ENCODE measurements at places on chromosomes 5 and 9. TPM values are rescaled to one million over a fixed set of nuclear protein-coding genes. Genes with fewer than 3 reads are reported as not detected.

The GRIN1 gene
- 0.22 TPM for total RNA-seq

- H3K4me1 ChIP-seq = no peaks in the 10 kb centered on the region
- H3K36me3 ChIP-seq = peaks cover 93% of the 10 kb centered on the region
- DNase-seq = no peak
- no peak overlapping the region for H3K27ac ChIP-seq
- H3K4me3 ChIP-seq = no peak overlapping the region
- no peaks in the 10 kb centered on the region for H3K27me3 ChIP-seq
These were observed 160.1 kb downstream of the DOCK8 start for GRCh38 chr9:374736-375135.

The INSL4 gene
- not detected for total RNA-seq

DNA sequence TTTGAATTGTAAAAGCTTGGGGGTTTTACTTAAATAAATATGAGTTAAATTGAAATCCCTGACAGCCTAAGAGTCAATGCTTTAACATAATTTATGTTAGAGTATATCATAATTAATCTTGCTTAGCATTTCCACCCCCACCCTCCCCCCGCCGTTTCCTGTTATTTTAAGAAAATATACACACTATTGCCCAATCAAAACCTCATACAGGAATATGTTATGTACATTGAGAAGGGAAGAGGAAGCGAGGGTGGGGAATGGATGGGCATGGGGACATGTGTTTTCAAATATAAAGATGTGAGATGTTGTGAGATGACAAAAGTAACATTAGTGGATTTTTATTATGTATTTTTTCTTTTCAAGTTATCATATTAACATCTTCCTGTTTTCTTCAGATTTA is 561.1 kb upstream of the MEF2C start:
- peak overlapping the region; percentile 88 for H3K27ac ChIP-seq
- H3K4me3 ChIP-seq = peak overlapping the region; percentile 28
- H3K4me1 ChIP-seq = peaks cover 80% of the 10 kb centered on the region
- H3K36me3 ChIP-seq = no peaks in the 10 kb centered on the region

GRCh38 chr5:116542619-116543018 is 32.0 kb downstream of the SEMA6A start:
- H3K27me3 ChIP-seq = no peaks in the 10 kb centered on the region
- H3K4me3 ChIP-seq = no peak overlapping the region
- no peaks in the 10 kb centered on the region for H3K36me3 ChIP-seq
- no peak for DNase-seq
- H3K4me1 ChIP-seq = no peaks in the 10 kb centered on the region

The RLN2 gene
- total RNA-seq = 1.8 TPM

DNA sequence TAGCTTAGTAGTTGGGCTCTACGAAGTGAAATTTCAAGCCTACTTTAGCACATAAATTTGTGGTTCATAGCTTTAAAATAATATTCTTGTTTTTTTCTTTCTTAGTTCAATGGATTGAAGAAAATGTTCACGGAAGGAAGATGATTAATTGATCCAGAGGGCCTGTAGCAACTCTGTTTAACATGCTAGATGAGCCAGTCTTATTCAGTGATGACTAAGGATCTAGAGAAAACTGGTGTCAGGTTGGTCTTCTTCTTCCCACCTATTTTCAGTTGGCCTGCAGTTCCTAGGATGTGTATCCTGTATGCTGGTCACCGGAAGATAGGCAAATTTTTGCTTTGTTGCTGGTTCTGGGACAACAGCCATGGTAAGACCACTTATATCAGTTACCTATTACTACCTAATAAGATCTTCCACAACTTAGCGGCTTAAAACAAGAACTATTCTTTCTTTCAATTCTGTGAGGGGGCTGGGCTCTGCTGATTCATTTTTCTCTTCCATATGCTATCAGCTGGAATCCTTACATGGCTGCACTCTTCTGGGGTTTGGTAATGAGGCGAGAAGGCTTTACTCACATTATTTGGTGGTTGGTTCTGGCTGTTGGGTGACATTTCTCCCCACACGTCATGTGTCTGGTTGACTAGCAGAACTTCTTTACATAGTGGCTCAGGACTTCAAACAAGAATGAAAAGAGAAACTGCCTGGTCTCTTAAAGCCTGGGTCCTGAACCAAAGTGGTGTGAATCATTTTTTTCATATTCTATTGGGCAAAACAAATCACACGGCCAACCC is 182.7 kb upstream of the ACTBL2 start:
- H3K36me3 ChIP-seq = no peaks in the 10 kb centered on the region
- H3K4me3 ChIP-seq = no peak overlapping the region
- no peaks in the 10 kb centered on the region for H3K4me1 ChIP-seq
- no peak overlapping the region for H3K27ac ChIP-seq

DNA sequence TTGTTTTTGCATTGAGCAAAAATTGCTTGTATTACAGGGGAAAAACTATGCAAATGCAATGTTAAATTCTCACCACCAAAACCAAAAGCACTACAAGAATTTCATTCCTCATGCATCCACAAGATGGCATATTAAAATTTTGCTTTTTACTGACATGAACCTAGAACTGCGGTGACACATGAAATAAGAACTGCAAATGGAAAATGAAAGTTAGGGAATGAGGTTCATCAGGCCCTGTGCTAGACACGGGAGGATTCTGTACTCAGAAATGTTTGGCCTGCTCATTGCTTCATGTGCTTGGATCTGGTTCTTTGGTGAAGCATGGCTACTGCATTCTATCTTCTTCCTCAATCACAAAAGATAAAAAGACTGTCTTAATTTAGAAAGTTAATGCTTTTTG is 9.1 kb upstream of the RFK start:
- H3K4me3 ChIP-seq = peak overlapping the region; percentile 8
- H3K27ac ChIP-seq = peak overlapping the region; percentile 19
- no peak for DNase-seq
- no peaks in the 10 kb centered on the region for H3K36me3 ChIP-seq
- peaks cover 13% of the 10 kb centered on the region for H3K4me1 ChIP-seq

The PCDHGB5 gene
- 1.8 TPM for total RNA-seq

DNA sequence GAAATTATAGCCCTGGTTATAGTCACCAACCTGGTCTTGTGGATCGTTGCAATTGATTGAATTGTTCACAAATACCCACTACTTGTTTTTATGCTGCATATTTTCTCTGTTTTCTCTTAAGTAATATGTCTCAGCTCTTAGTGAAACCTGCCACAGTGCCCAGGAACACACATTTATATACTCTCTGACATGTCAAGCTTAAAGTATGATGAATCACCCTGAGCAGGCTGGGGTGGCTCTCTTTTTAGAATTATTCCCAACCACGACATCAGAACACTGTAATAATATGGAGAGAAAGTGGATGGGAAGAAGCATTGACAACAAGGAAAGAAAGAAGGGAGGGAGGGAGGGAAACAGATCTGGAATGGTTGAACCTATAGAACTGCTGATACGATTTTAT is 72.8 kb upstream of the ZNF608 start:
- H3K27ac ChIP-seq = no peak overlapping the region
- DNase-seq = no peak
- no peaks in the 10 kb centered on the region for H3K36me3 ChIP-seq
- no peaks in the 10 kb centered on the region for H3K27me3 ChIP-seq
- H3K4me1 ChIP-seq = no peaks in the 10 kb centered on the region

GRCh38 chr5:152181461-152181860 is 223.6 kb downstream of the NMUR2 start:
- no peaks in the 10 kb centered on the region for H3K4me1 ChIP-seq
- H3K27ac ChIP-seq = no peak overlapping the region
- H3K27me3 ChIP-seq = peaks cover 2% of the 10 kb centered on the region

The OLFML2A gene
- 0.73 TPM for total RNA-seq

- no peaks in the 10 kb centered on the region for H3K36me3 ChIP-seq
- H3K4me1 ChIP-seq = peaks cover 15% of the 10 kb centered on the region
- no peak overlapping the region for H3K4me3 ChIP-seq
- no peak overlapping the region for H3K27ac ChIP-seq
- H3K27me3 ChIP-seq = peaks cover 15% of the 10 kb centered on the region
These were observed 8.0 kb upstream of the WHRN start for GRCh38 chr9:114513055-114513958.

DNA sequence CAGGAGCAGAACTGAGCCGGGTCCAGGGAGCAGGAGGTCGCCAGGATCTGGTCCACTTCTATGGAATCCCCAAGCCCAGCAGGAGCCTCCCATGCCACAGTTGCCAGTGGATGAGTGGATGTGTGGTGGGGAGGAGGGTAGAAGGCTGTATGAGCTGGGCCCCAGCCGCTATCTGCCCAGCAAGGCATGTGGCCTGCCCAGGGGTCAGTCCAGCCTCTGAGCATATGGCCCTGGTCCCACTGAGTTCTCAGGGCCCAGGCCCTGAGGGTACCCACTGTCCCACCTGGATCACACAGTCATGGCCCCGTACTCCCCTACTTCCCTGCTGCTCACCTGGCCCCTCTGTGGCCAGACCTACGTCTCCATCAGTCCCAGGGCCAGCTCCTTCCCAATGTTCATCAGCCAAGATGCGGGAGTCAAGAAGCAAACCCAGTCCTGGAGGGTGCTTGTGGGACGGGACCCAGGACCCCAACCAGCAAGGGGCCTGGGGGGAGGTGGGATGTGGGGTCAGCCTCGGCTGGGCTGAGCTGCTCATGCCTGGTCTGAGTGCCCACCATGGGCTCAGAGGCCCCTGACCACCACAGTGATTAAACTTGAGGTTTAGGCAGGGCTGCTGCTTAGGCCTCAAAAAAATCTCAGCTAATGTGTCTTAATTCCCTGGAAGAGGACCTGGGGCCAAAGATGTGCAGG is 152.7 kb downstream of the COL23A1 start:
- H3K27me3 ChIP-seq = no peaks in the 10 kb centered on the region
- no peak for DNase-seq
- no peaks in the 10 kb centered on the region for H3K36me3 ChIP-seq
- peaks cover 2% of the 10 kb centered on the region for H3K4me1 ChIP-seq
- no peak overlapping the region for H3K27ac ChIP-seq

DNA sequence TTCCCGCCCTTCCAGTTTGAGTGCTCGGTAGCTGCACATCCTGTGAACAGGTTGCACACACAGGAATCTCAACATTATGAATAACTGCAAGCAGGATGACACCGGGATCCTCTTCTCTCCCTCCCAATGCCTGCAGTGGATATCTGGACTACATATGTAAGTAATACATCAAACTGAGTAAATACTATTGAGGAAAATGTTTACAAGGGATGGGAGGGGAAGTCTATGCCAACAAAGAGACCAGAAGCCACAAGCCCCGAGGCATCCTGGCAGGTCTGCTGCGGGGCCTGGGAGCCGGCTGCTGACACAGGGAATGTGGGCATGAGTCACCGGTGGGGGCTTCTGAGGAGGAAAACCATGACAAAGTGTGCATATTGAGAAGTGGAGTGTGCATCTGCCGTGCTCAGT is 8.6 kb upstream of the ANKRD33B start:
- no peak overlapping the region for H3K27ac ChIP-seq
- H3K36me3 ChIP-seq = no peaks in the 10 kb centered on the region
- DNase-seq = no peak
- H3K27me3 ChIP-seq = no peaks in the 10 kb centered on the region
- no peak overlapping the region for H3K4me3 ChIP-seq
- peaks cover 64% of the 10 kb centered on the region for H3K4me1 ChIP-seq

The FYB1 gene
- 0.55 TPM for total RNA-seq

DNA sequence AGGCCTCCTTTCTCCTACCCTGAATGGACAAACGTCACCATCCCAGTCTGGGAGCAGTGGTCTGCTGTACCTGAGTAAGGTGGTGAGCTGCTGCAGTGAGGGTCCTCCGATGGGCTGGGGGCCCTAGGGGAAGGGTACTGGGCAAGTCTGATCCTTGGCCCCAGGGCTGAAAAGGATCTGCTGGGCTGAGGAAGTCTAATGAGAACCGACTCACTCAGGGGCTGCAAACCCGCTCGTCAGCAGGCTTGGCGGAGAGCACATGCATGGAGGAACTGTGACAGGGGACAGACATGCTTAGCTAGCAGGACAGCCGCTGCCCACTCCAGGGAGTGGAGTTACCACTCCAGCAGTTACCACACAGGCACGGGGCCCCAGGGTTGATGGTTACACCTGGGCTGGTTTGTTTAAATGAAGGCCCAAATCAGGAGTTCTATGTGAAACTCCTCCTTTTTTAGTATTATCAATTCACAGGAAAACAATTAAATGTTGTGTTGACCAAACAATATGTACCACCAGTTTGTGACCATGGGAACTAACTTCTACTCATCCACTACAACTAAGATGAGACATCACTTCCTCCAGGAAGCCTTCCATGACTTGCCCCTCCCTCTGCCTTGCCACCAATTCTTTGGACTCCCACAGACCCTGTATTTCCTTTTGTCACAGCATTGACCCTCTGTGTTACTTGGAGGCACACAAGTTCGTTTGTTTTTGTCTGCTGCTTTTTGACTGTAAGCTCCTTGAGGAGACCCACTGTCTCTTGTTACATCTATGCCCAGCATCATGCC is 56.1 kb upstream of the CPLX2 start:
- H3K27me3 ChIP-seq = peaks cover 25% of the 10 kb centered on the region
- H3K4me1 ChIP-seq = no peaks in the 10 kb centered on the region
- H3K36me3 ChIP-seq = no peaks in the 10 kb centered on the region
- DNase-seq = no peak

- H3K4me3 ChIP-seq = no peak overlapping the region
- H3K27me3 ChIP-seq = peaks cover 4% of the 10 kb centered on the region
- peaks cover 25% of the 10 kb centered on the region for H3K4me1 ChIP-seq
- peak overlapping the region; percentile 67 for H3K27ac ChIP-seq
- DNase-seq = no peak
These were observed 141.1 kb downstream of the ESM1 start for GRCh38 chr5:54844266-54844665.

The HMCN2 gene
- total RNA-seq = not detected

The SLIT3 gene
- total RNA-seq = not detected

The TRIM36 gene
- total RNA-seq = 8.9 TPM

- H3K27ac ChIP-seq = no peak overlapping the region
- no peaks in the 10 kb centered on the region for H3K27me3 ChIP-seq
- no peak for DNase-seq
- H3K4me1 ChIP-seq = no peaks in the 10 kb centered on the region
- no peak overlapping the region for H3K4me3 ChIP-seq
These were observed 164.7 kb downstream of the TUSC1 start for GRCh38 chr9:25513509-25514033.

DNA sequence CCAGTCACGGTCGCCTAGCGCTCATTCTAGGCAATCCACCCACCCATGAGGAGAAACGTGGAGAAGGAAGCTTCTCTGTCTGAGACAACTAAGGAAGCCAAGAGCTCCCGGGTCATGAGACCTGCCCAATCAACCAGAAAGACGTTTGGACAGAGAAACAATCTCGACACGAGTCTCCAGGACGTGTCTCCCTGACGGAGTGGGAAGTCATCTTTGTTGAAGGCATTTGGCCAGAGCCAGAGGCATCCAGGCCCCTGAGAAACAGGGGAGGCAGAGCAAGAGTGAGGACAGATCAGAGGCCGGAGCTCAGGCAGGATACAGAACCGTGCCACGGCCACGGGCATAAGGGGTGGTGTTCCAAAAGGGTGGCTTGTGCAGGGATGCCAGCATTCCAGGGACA is 479.0 kb downstream of the SPATA31A7 start:
- no peak for DNase-seq
- H3K4me3 ChIP-seq = no peak overlapping the region
- no peaks in the 10 kb centered on the region for H3K36me3 ChIP-seq
- no peak overlapping the region for H3K27ac ChIP-seq
- H3K27me3 ChIP-seq = no peaks in the 10 kb centered on the region

DNA sequence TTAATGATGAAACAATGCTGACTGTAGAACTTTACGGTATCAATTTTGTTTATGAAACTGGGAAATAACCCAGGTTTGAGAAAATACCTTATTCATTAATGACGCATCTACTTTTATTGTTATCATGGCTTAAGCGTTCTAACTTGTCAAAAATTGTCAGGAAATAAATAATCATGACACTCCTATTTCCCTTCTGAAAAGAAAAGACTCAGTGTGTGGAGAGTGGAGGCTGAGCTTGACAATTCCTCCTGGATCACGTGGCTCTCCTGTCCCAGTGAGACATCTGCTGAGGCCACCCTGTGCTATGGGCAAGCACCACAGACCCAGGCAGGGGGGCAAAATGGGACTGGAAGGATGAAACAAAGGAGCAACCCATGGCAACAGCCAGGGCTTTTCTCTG is 466.4 kb downstream of the ZNF608 start:
- DNase-seq = no peak
- H3K27ac ChIP-seq = no peak overlapping the region
- H3K36me3 ChIP-seq = no peaks in the 10 kb centered on the region
- no peaks in the 10 kb centered on the region for H3K27me3 ChIP-seq
- no peaks in the 10 kb centered on the region for H3K4me1 ChIP-seq
